ENCODE measurements at places on chromosomes 7 and 10.

- DNase-seq: no peak
These were observed 96.3 kb downstream of the GNAT3 start for GRCh38 chr7:80415522-80415921.

GRCh38 chr10:129090618-129091366 is 376.2 kb upstream of the MGMT start:
- no peak for DNase-seq

GRCh38 chr10:3020881-3021280 is 46.5 kb upstream of the PFKP start:
- DNase-seq: no peak

- DNase-seq: peak; percentile 82
These were observed at the start of gene ACBD5 for GRCh38 chr10:27240212-27241009. Gene ACBD5 (minus strand): TSS chr10:27240797. CDS start chr10:27240688, 109 bp downstream.

DNA sequence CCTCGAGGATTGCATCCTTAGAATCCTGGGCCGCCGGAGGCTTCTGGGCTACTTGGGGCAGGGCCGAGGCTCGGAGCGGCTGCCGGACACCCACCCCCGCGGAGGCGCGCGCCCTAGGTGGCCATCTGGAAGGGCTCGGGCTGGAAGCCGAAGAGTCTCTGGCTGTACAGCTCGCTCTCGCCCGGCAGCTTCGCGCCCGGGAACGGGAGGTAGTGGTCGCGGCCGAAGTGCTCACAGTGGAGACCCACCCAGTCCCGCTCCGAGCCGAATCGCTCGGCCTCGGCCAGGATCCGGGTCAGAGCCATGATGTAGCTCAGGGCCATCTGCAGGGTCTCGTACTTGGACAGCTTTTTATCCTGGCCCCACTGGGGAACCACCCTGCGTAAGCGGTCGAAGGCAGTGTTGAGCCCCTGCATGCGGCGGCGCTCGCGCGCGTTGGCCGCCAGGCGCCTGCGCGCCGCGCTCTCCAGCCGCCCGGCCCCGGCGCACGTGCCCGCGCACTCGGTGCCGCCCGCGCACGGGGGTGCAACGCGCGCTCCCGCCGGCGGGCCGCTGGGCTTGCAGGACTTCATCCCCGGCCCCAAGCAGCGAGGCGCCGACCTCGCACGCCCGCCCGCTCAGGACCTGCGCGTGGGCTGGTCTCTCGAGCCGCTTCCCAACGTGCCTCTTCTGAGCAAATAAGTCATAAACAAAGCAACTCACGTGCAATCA is 652 bp downstream of the ATOH7 start:
- DNase-seq: peak; percentile 59

GRCh38 chr10:101818872-101819633 is 809 bp upstream of the OGA start:
- no peak for DNase-seq

GRCh38 chr7:84985073-84985784 is 201.6 kb downstream of the SEMA3D start:
- no peak for DNase-seq

DNA sequence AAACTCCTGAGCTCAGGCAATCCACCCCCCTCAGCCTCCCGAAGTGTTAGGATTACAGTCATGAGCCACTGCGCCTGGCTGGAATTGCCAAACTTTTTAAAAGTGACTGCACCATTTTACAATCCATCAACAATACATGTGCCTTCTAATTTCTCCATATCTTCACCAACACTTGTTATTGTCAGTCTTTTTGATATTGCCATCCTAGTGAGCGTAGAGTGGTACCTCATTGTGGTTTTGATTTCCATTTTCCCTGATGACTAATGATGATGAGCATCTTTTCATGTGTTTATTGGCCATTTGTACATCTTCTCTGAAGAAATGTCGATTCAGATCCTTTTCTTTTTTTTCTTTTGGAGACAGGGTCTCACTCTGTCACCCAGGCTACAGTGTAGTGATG is 21.7 kb upstream of the STRIP2 start:
- no peak for DNase-seq

DNA sequence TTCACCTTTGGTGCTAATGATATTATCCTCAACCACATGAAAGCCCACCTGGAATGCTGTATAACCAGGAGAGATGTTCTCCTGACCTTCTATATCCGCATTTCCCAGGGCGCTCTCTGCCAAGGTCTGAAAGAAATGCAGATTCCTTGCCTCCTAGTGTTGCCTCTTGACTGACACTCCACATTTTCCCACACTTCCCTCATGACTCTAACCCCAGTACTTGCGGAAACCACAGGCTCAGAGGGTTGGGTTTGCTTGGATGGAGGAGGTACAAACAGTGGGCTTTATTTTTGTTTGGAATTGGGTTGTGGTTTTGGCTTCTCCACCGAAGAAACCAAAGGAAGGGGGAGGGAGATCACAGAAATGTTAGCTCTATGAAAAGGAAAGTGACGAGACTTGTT is 222.9 kb upstream of the CELF2 start:
- no peak for DNase-seq
